ENCODE measurements at places on chromosomes 13 and 19.

DNA sequence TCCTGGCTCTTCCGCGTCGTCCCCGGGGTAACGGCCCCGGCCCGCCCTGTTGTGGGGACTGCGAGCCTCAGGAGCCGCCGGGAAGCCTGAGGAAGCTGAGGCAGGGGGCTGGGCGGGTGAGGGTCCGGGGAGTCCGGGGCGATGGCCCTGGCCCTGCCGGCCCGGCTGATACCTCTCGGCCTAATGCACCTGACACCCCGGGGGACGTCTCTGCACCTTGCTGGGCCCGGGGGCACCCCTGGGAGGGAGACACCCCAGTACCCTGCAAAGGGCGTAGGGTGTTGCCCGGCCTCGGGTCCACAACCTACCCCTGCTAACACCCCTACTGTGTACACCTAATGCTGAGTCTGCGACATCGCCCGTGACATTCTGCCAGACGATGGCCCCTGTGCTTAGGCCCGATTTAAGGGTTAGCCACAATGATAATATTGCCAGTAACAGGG is 410 bp downstream of the PIN1 start:
- DNase-seq = no peak

- peak; percentile 67 for DNase-seq
Measured at GRCh38 chr19:14369399-14370168, 11.7 kb upstream of the ADGRE5 start.

GRCh38 chr19:42123765-42124164 is 8.5 kb downstream of the POU2F2 start:
- no peak for DNase-seq

GRCh38 chr19:19006213-19006612 is 27.1 kb downstream of the SUGP2 start:
- DNase-seq = no peak

DNA sequence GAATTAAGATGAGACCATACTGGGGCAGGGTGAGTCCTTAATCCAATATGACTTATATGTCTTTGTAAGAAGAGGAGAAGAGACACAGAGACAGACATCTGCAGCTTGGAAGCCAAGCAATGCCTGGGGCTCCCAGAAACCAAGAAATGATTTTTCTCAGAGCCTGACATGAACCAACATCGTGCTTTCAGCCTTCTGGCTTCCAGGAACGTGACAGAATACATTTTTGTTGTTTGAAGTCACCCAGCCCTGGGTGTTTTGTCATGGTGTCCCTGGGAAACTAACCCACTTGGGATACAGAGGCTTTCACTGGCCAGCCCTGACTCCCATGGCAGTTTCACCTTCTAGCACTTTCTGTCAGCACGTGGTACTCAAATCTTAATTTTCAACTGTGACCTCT is 95.3 kb upstream of the SLC10A2 start:
- no peak for DNase-seq

DNA sequence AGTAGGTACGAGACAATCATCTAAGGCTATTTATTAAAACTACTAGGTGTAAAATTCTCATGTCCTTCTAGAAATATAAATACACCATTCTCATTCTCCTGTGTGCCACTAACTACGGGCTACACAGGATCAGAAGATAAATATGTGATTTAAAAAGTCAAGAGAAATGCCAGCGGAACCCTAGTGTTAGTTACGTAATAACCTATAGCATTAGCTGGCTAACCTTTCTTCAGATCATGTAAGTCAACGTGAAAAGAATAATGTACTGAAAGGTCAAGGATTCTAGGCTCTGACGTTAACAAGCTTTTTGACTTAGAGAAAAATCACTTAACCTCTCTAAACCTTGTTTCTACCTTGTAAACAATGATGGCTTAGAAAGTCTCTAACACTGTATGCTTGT is 121.8 kb downstream of the RGCC start:
- no peak for DNase-seq

DNA sequence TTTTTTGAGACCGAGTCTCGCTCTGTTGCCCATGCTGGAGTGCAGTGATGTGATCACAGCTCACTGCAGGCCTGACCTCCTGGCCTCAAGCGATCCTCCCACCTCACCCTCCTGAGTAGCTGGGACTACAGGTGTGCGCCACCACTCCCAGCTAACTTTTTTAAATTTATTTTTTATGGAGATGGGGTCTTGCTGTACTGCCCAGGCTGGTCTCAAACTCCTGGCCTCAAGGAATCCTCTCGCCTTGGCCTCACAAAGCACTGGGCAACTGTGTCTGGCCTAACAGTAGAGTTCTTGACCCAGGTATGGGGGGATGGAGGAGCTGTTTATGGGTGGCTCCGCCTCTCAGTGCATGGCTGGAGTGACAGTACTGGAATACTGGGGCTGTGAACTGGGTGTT is 59.6 kb downstream of the SMARCA4 start:
- no peak for DNase-seq

Data from stimulated activated CD4-positive, alpha-beta T cell treated with anti-CD3 and anti-CD28 coated beads, Interleukin-15, amount 100 ng/mL, for 1 hour (primary cell).